ENCODE measurements at places on chromosomes 11 and 22.

- no peak for DNase-seq
These were observed 99.1 kb upstream of the ANO1 start for GRCh38 chr11:69978841-69979614.

GRCh38 chr11:35727140-35727539 is 64.6 kb downstream of the TRIM44 start:
- no peak for DNase-seq

DNA sequence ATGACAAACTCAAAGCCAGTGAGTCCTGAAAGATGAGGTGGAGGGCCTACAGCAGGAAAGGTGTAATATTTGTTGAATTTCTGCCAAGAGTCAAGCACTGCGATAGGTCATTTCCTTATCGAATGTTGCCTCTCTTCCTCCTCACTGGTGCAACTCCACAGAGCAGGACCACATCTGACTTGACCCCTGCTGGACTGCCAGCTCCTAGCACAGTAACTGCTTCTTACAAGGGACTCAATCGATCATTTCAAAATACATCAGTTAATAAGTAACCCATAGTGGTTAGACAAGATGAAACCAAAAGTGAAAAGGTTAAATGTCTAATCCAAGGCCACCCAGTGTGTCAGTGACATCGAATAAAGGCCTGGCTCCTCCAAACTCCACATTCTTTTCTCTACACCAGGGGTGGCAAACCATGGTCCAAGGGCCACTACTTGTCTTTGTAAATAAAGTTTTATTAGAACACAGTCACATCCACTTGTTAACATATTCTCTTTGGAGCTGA is 98.5 kb upstream of the CSNK2A3 start:
- DNase-seq = no peak

DNA sequence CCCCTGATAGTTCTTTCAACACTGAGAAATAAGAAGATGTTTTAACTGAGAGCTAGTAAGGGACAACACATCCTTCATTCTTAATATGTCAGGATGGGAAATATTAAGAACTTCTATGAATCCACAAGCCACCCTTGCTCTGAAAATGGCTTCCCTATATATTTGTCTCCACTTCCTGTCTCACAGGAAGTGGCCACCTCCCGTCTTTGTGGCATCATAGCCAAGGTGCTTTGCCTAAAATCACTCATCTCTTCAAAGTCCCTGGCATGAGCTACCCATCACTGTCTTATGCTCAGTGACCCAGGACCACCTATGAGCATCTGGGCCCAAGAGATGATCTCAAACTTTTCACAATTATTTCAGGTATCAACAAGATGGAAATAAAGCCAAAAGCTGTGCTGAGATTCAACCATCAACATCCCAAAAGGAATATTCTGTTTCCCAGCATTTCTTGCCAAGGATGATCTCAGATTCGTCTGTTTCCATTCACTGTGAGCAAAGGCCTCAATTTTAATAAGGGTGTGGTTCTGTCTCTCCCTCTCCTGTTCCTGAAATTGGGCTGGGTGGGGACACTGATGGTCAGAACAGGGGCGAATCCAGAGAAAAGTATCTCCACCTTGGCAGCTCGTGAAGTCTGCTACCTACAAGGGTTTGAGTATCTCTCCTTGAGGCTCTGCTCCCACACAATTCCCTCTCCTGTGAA is 493.9 kb downstream of the MN1 start:
- no peak for DNase-seq

DNA sequence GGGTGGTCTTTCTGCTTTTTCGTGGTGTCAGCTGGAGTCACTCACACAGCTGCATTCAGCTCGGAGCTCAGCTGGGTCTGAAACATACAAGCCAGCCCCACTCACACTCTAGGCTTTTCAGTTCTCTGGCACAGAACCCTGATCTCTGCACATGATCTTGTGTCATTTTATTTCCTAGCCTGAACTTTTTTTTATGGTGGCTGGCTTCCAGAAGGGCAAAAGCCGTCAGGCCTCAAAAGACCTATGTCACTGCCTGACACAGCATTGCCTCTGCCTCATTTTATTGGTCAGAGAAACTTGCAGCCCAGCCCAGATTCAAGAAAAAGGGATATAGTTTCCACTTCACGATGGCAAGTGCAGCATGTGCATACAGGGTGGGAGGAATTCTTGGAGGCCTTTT is 117.8 kb downstream of the NTM start:
- peak; percentile 9 for DNase-seq

Data from tibial nerve (tissue), 4 donors.